Stimulated activated CD8-positive, alpha-beta memory T cell treated with anti-CD3 and anti-CD28 coated beads, Interleukin-4, amount 100 ng/mL, for 1 hour (primary cell): ENCODE measurements at places on chromosomes 2 and 18.

- DNase-seq: no peak
Measured at GRCh38 chr2:71832388-71832787, 315.3 kb downstream of the CYP26B1 start.

- no peak for DNase-seq
Measured at GRCh38 chr2:120732506-120733237, 3.0 kb upstream of the GLI2 start.

DNA sequence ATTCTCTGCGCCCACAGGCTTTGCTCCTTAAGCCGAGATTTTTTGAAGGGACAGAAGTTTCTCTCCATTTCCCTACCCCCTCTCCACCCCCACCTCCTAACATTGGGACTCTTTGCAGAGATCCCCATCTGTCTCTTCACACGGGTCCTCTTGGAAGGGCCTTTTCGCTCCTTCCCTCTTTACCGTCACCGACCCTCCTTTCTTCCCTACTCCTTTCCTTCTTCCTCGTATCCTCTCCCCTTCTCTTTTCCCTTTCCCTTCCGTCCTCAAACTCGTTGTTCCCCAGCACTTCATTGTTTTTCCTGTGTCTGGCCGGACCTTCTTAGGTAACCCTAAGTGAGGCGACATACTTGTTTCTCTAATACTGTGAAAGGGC, 660 bp downstream of the COPS7B start:
- no peak for DNase-seq

DNA sequence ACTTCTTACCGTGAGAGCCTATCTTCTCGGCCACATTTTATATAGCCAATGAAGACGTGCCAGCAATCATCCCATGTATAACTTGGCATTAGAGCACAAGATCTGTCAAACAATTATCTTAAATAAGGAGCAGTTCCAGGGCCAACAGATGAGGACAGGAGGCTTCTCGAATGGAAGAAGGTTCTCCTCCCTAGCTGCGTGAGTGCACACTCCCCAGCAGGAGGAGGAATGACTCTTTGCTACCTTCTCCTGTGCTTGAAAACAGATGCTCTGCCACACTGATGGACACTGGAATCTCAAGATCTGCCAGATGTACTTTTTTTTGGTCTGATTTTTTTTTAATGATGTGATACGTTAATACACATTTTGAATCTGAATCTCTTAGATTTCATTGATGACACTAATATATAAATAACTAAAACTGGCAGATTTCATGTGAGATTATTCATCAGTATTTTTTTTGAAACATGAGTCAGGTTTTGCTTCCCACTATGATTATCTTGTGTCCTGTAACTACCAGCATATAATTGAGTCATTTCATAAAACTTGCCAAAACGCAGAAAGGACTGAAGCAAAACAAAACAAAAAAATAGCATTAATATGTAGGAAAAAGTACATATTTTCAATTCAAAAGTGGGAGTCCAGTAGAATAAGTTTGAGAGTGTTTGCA, 626 bp upstream of the VIT start:
- DNase-seq: no peak

DNA sequence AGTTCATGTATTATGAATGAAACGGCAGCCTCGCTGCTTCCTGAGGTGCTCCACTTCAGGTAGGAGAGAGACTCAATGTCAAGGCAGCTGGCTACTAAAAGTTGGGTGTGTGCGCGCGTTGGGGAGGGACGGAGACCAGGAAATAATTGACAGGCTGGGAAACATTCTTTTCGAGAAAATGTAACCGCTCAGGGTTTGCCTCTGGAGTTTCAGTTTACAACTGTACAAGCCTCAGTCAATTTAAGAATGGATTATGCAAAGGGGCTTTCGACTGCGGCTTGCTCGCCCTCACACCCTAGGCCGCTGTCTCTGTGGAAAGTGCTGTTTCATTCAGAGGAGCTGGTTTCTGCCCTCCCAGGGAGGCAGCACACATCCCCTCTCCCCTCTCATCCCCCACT, 4.4 kb upstream of the SPRED2 start:
- no peak for DNase-seq

- DNase-seq: no peak
Measured at GRCh38 chr2:203280428-203281064, 41.7 kb downstream of the CYP20A1 start.

GRCh38 chr2:12293874-12294273, 422.9 kb upstream of the TRIB2 start:
- no peak for DNase-seq

GRCh38 chr2:70688427-70688826, 79.6 kb downstream of the ADD2 start:
- DNase-seq: no peak

DNA sequence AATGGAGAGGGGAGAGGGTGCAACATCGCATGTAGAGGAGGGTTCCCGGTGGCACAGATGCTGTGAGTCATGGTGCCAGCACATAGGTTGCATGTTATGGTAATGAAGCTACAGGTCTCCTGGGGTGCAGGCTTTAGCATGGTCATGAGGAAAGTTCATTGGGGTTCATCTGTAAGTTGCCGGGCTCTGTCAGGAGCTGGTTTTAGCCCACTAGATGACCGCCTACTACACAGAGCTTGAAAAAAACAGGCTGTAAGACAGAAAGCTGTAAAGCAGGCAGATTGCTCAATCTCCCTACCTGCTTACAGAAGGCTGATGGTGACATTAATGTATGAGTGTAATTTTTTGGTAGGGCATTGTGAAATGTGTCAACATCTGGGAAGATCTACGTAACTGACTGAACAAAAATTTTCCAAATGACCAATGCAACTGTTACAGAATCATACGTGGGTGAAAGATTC, 23.9 kb downstream of the DYSF start:
- no peak for DNase-seq

DNA sequence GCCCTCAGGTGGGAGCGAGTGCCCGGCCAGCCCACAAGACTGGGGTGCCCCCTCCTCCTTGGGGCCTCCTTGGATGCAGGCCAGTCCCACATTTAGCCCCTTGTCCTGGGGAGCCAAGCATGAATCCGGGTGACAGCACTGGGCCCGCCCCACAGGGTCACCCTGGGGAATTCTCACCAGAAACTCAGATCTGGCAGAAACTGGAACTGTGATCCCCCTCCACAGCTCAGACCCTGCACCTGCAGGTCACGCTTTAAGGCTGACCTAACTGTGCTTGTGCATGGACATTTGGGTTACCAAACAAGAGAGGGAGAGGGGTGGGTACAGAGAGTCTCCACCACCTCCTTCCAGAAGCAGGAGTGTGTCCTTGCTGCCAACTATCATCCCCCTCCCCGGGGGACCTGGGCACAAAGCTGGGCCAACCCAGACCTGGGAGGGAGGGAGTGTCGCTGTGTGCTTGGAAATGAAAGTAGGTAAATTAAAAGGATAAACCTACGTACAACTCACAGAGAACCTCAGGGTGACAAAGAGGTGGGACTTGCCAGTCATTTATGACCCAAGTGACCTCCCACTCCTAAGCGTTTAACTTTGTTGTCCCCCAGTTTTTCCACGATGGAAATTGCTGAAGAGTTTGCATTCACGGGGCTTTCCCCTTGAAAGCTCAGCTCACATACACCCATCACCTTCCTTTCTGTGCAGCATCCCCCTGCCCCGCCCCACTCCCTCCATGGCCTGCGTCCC, 9.1 kb downstream of the ITM2C start:
- no peak for DNase-seq
